ENCODE measurements at places on chromosomes 12 and 14.

DNA sequence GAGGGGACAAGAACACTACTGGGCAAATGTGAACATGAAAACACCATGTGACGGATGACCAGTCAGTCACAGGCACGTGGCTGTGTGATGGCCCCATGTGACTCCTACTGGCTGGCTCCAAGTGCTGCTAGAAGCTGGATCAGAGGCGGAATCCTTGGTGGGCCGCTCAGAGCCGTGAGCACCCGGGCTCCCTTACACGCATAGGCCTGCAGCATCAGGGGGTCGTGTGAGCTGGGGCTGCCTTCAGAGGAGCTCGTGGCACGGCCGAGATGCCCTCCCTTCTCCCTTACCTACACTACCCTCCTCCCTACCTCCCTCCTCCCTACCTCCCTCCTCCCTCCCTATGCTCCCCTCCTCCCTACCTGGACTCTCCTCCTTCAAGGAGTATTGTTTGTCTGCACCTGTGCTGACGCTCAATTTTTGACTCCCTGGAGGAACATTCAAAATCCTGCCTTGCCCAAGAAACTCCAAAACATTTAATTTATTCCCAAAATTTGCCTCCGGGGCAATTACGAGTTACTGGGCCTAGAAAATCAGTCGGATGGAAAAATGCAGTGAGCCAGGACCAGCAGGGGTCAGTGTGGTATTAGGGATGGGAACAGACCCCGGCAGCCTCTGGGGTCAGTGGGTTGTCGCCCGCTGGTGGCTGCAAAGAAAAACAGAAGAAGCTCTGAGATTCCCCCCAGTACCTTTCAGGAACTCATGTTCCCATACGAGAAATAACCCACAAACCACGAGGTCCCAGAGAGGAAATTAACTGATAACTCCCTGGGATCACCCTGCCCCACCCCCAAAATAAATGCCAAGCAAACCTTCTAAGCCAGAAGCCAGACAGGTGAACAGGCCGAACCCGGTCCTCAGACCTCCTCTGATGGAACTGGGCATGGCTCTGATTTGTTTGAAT is 61.3 kb downstream of the C14orf132 start:
- peak; percentile 65 for DNase-seq

DNA sequence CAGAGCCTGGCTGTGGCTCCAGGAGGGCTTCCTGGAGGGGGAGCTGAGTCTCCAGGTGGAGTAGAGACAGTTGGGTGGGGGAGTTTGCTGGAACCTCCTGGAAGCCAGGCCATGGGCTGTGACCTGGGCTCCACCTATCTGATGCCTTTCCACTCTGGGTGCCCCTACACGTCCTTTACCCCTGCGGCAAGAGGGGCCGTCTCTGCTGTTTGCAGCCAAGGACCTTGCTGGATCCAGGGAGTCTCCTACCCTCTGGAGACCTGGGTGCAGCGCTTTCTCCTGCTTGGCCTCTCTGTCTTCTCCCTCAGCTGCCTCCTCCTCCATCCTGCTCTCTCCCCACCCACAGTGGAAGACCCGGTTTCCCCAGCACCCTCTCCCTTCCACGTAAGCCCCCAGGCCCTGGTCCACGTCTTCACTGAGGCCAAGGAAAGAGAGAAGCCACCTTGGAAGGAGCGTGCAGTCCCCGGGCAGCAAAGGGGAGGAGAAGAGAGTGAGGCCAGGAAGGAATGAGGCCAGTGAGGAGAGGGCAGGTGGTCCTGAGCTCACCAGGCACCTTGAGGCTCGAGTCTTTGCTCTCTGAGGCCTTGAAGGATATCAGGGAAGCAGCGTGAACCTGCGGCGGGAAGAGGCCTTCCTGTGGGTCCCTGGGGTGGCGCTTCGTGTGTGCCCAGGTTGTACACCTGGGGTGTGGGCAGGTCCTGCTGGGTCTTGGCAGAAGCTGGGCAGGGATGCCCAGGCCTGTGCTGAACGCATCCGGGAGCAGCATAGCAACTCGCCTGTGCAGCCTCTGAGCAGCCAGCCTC is 294.3 kb upstream of the RTL1 start:
- no peak for DNase-seq

DNA sequence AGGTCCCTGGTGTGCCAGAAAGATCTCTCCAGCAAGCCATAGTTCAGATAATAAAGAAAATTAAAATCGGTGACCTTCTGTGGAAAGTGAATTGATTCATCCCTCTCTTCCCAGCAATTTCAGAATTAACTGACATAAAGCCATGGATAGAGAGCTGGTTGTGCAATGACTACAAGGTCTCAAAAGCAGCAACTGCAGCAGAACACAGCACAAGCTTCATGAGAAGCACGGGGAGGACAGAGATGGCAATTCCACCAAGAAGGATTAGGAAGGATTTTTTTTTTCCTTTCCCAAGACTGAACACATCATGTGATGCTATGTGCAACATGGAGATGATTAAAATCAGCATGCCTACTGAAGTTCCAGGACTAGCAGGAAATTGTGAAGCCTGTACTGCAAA is 154.9 kb upstream of the PLEKHG7 start:
- no peak for DNase-seq

DNA sequence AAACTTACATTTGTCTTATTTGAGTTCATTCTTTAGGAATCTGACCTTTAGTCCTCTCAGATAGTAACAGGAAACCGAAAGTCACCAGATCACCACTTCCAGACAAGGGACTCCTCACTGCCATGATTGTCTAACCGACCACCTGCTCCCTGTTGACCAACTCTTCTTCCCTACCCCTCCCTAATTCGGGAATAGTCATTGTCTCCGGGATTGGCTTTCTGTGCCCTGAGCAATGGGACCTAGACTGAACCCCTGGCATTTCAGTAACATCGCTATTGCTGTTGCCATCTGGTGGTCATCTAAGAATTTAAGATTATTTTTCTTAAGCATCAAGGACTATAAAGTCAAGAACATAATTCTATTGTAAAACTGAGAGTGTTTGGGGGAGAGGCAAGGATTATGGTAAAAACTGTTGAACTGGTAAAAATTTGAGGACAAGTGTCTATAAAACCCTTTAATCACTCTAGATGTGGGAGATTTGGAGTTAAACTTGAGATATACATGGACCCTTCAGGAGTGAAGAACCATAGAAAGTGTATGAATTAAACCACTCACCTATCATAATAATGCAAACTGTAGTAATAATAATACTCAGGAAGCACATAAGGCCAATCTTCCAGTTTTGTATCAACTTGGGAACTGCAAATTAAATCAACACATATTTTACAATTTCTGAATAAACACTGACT is 6.3 kb downstream of the CLEC2A start:
- DNase-seq, result peak; percentile 65

DNA sequence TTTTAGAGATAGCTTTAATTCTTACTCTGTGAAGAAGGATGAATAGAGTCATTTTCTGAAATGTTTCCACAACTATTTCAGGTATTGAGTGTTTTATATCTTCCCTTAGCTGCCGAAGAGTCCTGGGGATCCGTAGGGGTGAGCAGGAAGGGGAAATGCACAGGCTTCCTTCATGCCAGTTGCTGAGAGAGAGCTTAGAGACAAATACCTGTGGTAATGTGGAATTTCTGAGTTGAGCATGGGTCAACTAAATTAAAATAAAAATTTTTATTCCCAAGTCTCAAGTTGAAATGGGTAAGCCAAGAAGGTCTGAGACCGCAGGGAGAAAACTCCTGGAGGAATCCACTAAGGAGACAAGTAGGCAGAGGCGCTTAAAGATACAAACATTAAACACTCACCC is 185.7 kb downstream of the DAD1 start:
- DNase-seq, result no peak

DNA sequence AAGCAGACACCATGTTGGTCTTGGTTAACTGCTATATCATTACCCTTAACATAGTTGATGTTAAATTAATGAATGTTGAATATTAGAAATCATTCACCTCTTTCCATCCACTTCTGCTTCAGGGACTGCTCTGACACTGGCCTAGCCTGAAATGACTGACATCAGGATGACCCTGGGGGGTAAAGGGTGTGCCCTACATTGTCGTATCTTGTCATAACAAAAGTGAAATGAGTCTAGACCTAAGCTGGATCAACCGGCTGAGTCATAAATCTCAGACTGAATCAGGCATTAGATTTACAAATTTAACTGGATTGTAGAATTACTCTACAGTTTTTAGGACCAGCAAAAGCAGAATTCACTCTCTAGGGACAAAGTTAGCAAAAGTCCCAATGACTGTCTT is 35.3 kb downstream of the KICS2 start:
- DNase-seq, result no peak

- DNase-seq, result no peak
Observed at GRCh38 chr14:69092840-69093422, 60.0 kb downstream of the DCAF5 start.

GRCh38 chr14:101135796-101136742 is 232.5 kb upstream of the RTL1 start:
- no peak for DNase-seq

GRCh38 chr12:128949086-128949485 is 95.8 kb downstream of the GLT1D1 start:
- no peak for DNase-seq

- no peak for DNase-seq
Observed at GRCh38 chr12:57760347-57760982, 5.6 kb downstream of the MARCHF9 start.

GRCh38 chr12:115998119-115998633 is 279.3 kb downstream of the MED13L start:
- DNase-seq, result peak; percentile 48

DNA sequence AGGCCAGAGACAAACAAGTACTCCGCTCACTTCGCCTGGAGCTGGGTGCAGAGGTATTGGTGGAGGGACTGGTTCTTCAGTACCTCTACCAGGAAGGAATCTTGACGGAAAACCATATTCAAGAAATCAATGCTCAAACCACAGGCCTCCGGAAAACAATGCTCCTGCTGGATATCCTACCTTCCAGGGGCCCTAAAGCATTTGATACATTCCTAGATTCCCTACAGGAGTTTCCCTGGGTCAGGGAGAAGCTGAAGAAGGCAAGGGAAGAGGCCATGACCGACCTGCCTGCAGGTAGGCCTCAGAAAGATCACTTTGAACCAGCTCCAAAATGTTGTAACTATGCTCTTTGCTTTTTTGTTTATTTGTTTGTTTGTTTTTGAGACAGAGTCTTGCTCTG is 1.6 kb downstream of the CRADD start:
- no peak for DNase-seq

DNA sequence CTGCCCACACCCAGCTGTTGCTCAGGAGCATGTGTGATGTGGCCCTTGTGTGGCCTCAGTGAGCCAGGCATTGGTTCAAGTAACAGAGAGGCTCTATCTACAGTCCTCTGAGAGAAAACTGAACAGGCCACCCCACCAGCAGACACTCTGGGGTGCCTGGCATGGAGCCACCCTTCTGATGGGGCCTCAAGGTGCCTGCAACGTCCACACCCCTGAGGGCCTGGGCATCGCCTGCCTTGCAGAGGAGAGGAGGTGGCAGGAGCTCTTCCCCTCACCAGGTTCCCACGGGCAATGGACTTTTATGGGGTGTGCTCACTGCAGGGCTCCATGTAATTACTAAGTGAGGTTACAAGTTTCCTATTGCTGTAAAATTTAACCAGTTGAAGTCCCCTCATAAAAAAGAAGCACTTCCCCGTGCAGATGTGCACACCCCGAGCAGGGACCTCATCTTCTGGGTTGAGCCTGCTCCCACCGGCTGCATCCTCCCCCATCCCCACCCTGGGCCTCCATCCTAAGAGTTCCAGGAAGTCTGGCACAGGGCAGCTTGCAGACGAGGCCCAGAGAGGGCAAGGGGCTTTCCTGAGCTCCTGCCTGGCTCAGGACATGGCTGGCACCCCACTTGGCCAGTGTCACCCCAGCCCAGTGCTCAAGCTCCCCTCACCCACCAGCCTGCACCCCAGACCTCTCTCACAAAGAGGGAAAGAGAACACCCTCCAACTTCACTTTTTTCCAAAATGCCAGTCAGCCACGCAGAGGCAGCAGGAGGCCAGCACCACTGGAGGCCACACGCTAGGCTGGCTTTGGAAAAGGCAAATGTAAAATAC is 270.4 kb upstream of the RTL1 start:
- no peak for DNase-seq

DNA sequence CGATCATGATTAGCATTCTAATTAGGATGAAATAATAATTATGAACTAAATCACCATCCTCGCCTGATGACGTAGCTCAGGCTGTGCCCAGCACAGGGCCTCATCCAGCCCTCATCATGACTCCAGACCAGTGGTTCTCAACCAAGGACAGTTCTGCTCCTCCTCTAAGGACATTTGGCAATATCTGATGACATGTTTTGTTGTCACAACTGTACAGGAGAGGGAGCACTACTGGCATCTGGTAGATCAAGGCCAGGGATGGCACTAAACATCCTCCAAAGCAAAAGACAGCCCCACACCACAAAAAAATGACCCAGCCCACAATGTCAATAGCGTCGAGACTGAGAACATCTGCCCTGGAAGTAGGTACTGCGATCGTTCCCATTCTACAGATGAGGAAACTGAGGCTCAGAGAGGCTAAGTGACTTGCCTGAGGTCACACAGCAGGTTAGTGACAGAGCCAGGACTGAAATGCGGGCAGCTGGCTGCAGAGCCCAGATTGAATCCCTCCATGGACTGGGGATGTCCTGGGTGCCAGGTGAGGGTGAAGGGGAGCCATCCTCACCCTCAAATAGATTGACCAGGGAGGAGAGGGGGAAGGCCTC is 15.5 kb downstream of the TRPV4 start:
- no peak for DNase-seq

DNA sequence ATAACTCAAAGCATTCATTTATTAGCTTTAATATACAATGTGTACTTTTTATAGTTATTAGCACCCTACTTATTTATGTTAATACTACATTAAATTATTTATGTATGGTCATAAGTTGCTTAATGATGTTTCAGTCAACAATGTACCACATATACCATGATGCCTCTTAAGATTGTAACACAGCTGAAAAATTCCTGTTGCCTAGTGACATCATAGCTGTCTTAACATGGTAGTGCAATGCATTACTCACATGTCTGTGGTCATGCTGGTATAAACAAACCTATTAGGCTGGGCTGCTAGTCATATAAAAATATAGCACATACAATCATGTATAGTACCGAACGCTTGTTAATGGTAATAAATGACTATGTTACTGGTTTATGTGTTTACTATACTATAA is 120.4 kb downstream of the ANO6 start:
- no peak for DNase-seq

DNA sequence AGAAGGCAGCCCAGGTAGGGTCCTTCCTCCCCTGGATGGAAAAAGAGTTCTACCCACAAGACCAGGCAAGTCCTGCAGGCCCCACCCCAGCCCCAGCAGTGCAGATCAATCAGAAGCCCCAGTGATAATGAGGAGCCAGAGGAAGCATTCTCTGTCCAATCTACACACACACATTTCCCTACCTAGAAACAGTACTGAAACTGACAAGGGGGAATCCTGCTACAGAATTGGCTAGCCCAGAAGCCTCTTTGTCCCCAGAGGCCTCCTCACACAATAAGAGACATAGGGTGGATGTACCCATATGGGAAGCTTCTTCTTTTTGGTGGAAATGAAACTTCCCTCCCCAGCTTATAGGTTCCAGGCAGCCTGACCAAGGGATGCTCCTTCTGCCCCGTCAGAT is 9.9 kb downstream of the FSCB start:
- no peak for DNase-seq

- DNase-seq, result no peak
Observed at GRCh38 chr14:51957950-51958349, 31.4 kb upstream of the RTRAF start.

Measured in CD4-positive, alpha-beta T cell treated with Interleukin-17A for 1 hour (primary cell).